Occipital lobe (tissue), 3 donors: ENCODE measurements at places on chromosomes 4 and X.

DNA sequence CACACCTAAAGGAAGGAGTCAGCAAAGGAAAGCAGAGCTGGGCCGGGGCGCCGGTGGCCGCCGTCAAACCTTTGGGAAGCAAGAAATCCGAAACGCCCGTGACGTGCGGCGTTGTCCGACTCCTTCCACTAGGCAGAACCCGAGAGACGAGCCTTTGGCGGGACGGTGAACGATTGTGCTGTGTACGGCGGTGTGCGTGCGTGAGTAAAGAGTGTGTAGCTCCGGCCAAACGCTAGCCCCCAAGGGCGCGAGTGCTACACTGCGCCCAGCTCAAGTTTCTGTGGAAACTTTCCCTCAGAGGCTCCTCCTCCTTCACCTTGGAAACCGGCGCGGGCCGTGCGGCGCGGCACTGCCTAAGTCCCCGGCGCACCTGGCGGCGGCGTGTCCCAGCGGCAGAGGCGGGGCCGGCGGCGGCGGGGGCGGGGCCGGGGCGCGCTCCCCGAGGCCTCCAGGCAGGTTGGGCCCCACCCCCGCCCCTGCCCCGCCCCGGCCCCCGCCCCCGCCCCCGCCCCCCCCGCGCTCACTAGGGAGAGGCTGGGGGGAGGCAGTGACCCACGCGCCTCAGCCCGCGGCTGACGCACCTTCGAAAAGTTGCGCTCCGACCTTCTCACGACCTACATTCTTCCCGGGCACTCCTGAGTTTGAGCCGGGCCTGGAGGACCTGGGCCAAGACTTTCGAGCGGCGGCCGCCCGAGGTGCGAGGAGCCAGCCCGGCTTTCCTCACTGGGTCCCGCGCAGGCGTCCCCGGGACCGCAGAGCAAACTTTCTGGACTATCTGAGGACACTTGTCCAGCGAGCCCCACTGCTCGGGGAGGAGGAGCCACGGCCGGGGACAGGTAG is at the start of gene FHIP1A:
FHIP1A (plus strand) TSS at position 547 of the 840 bp plus-strand sequence. CDS start 157,084 bp downstream, outside the sequence.
- peak; percentile 23 for DNase-seq

GRCh38 chrX:145817331-145818185 is at the start of gene SLITRK2:
Gene SLITRK2 (plus strand): TSS chrX:145817829. CDS start chrX:145822426, 4,597 bp downstream.
- peak; percentile 40 for DNase-seq

DNA sequence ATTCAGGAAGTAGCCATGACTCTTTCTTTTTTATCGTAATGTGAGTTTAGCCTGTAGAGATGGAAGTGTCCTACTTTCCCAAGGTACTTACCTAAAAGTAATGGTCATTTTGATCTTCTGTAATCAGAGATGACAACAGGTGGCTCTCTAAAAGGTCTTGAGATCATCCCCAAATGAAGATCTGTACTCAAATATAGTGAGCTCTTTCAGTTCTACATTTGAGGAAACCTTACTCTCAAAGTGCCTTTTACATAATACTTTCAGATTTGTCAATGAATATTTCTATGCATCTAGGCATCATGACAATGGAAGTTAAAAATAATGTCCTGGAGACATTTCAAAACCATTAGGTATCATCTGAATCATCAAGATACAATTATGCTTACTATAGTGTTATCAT is 17.2 kb upstream of the MND1 start:
- DNase-seq: no peak

GRCh38 chr4:89026542-89026941 is 30.4 kb downstream of the FAM13A start:
- no peak for DNase-seq

GRCh38 chr4:185820146-185821028 is 8.4 kb upstream of the SORBS2 start:
- no peak for DNase-seq

DNA sequence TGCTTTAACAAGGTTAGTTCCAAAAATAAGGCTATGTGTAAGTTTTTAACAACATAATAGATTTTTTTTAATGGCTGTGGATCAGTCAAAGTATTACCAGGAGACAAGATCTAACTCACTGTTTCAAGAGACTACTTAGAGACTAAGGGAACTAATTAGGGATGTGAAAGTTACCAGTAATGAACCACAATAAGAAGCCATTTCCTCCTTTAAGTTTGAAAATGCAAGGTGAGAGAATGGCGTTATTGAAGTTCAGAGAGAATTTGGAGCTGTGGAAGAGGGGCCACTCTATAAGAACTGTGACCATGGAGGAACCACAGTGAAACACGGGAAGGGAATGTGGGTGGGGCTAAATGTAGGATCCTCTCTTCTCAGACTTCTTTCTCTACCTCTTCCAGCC is 624.2 kb downstream of the GLUD2 start:
- DNase-seq: no peak
